Chondrocyte (in vitro differentiated cells): ENCODE measurements at places on chromosomes 4 and X. TPM values are rescaled to one million over a fixed set of nuclear protein-coding genes. Genes with fewer than 3 reads are reported as not detected.

Gene TMEM35A
- 0.62 to 0.92 TPM (median 0.85 TPM) in 3 replicates for total RNA-seq

DNA sequence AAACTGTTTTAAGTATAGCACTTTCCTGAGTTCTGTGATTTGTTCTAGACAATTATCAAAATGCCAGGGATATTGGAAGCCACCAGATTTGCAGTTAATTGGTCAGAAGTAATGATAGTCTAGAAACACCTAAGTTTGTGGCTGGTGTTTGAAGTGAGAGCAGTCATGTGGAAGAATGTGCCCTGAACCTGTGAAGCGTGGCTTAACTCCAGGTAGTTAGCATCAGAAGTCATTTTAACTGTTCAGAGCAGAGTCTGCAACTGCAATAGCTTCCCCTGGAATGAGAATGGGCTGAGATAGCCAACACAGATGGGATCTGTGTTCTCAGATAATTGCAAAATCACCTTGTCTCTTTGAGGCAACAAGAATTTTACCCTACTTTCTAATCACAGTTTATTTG lies 255.1 kb upstream of the GK2 start:
- H3K4me1 ChIP-seq = no peaks in the 10 kb centered on the region
- no peak overlapping the region for H3K27ac ChIP-seq
- no peak overlapping the region for H3K4me3 ChIP-seq
- DNase-seq = no peak
- peaks cover 4% of the 10 kb centered on the region for H3K27me3 ChIP-seq

DNA sequence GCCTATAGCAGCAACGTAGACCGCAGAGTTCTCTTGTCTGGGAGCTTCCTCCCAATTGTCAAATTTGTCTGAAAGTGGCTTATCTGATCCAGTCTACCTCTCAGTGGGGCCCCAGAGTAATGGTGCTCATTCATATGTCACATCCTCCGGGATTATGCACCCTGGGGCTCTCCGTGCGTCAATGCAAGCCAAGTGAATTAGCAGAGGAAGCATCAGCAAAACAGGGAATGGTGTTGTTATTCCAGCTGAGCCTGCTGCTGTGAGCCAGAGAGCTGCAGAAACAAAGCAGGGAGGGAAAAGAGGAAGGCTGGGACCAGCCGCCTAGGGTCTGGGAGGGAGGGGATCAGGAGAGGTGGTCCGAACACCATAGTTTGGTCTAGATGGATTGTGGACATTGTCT lies 95.2 kb downstream of the CLNK start:
- no peaks in the 10 kb centered on the region for H3K36me3 ChIP-seq
- H3K4me3 ChIP-seq = no peak overlapping the region
- H3K27ac ChIP-seq = no peak overlapping the region
- H3K27me3 ChIP-seq = no peaks in the 10 kb centered on the region
- no peak for DNase-seq

- H3K4me1 ChIP-seq = no peaks in the 10 kb centered on the region
- H3K27ac ChIP-seq = no peak overlapping the region
- DNase-seq = no peak
- H3K27me3 ChIP-seq = peaks cover 10% of the 10 kb centered on the region
- H3K36me3 ChIP-seq = peaks cover 1% of the 10 kb centered on the region
- no peak overlapping the region for H3K4me3 ChIP-seq
Observed at GRCh38 chr4:9988363-9988749, 32.9 kb downstream of the SLC2A9 start.

DNA sequence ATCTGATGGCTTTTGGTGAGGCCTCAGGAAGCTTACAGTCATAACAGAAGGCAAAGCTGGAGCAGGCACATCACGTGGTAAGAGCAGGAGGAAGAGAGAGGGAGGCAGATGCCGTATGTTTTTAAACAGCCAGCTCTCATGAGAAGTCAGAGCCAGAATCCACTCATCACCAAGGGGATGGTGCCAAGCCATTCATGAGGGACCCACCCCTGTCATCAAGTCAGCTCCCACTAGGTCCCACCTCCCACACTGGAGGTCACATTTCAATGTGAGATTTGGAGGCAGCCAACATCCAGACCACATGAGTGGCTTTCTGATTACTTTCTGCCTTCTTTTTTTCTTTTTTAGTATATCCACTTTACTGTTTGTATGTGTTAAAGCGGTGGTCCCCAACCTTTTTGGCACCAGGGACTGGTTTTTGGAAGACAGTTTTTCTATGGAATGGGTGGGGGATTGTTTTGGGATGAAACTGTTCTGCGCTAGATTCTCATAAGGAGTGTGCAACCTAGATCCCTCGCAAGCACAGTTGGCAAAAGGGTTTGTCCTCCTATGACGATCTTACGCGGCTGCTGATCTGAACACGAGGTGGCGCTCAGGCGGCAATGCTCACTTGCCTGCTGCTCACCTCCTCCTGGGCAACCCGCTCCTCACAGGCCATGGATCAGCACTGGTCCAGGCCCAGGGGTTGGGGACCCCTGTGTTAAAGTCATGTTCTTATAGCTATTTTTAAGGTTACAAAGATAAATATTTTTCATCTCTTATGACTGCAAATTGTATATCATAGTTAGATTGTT lies 61.7 kb downstream of the SLIT2 start:
- no peak overlapping the region for H3K27ac ChIP-seq
- H3K27me3 ChIP-seq = peaks cover 2% of the 10 kb centered on the region
- H3K4me3 ChIP-seq = no peak overlapping the region
- no peak for DNase-seq
- peaks cover 2% of the 10 kb centered on the region for H3K36me3 ChIP-seq
- H3K4me1 ChIP-seq = peaks cover 15% of the 10 kb centered on the region

DNA sequence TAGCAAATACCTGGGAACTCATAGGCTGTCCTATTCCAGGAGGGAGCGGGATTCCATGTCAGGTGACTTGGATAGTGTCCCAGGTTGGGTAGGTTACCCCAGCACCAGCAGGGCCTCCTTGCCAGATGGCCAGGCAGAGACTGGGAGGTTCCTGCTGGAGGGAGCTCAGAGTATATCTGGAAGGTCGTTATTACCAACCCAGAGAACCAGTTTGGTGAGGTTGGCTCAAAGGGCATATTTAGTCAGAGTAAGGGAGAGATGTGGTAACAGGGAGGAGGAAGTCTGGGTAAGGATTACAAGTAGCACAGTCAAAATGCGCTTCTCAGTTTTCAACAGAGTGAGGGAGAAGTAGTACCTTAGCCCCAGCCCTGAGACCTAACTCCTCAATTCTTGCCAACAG lies 53.3 kb upstream of the LNX1 start:
- H3K4me1 ChIP-seq = peaks cover 4% of the 10 kb centered on the region
- H3K27me3 ChIP-seq = no peaks in the 10 kb centered on the region
- peak overlapping the region; percentile 63 for H3K27ac ChIP-seq
- no peak overlapping the region for H3K4me3 ChIP-seq
- DNase-seq = no peak
- no peaks in the 10 kb centered on the region for H3K36me3 ChIP-seq
